ENCODE measurements at places on chromosomes 5 and 9.

- DNase-seq, result no peak
Measured at GRCh38 chr5:82022499-82022898, 50.7 kb downstream of the ATG10 start.

GRCh38 chr9:12640866-12641636 is 52.1 kb upstream of the TYRP1 start:
- DNase-seq, result no peak

DNA sequence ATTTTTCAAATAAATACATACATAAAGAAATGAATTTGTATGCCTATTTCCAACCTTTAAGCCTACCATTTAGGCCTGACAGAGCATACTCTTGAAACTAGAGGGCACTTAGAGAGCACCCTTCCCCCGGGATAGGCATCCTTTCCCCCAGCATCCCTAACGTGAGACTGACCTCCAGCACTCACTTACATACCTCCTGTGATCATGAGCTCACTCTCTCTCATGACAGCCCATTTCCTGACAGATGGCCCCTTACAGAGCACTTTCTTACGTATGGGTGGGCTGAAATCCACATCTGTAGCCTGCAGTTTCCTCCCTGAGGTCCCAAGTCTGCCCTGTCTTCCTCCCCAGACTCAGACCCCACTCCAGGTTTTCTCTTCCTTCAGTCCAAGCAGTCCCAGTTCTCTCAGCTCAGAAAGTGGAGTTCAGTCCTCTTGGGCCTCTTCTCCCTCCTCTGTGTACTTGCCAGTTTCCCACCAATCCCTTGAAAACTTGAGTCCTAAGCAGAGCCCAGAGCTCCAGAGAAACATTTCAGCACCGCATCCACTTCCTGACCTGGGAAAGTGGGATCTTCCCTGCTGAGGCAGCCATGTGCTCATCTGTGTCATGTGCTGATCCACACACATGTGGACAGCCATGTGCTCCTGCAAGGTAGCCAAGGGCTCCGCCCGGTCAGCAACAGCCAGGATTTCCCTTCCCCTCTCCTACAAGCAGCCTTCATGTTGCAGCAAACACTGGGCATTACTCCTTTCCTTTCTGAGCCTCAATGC is 2.2 kb upstream of the CDX1 start:
- no peak for DNase-seq

GRCh38 chr5:176818391-176819098 is 8.2 kb downstream of the UNC5A start:
- DNase-seq, result no peak

GRCh38 chr5:173922527-173922926 is 34.4 kb downstream of the CPEB4 start:
- DNase-seq, result no peak
